Right ventricle myocardium inferior (tissue), 1 donor: ENCODE measurements at places on chromosomes 1 and 21.
A peak's percentile ranks its signal among the peaks of the same experiment; 100 is the strongest.

- no peak for DNase-seq
Observed at GRCh38 chr1:156945881-156946661, 25.6 kb downstream of the LRRC71 start.

DNA sequence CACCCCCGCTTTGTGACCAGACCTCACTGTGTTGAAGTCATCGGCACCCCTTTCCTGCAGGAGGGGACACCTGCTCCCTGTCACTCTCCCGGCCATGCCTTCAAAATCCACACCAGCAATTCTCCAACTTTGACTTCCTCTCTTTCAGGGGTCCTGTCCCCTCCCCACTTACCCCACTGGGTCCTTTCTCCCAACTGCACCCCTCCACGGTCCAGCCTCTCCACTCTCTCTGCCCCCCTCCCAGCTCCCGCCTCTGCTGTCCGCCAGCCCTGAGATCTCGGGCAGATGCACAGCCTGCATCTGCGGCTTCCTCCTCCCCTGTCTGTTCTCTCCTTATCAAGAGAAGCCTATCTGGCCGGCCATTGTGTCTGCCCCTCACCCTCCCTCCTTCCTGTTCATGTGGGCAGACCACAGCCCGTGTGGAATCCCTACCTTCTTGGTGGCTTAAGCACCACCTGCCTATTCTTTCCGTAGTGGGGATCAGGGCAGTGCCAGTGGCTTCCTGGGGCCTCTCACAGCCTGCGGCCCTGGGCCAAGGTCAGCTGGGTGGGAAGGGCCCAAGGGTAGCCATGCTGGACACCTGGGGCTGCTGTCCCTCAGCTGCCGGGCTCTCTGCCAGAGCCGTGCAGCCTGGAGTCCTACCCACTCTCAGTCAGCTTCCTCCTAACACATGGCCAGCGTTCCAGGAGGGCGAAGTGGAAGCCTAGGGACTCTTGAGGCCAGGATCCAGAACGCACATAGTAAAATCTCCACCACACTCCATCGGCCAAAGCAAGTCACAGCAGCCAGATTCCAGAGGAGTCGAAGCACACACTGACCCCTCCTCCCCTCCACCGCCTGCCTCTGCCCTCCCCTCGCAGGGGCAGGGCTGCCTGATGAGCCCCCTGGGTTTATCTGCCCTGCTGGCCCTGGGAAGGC, 5.1 kb upstream of the HES4 start:
- peak; percentile 64 for DNase-seq

DNA sequence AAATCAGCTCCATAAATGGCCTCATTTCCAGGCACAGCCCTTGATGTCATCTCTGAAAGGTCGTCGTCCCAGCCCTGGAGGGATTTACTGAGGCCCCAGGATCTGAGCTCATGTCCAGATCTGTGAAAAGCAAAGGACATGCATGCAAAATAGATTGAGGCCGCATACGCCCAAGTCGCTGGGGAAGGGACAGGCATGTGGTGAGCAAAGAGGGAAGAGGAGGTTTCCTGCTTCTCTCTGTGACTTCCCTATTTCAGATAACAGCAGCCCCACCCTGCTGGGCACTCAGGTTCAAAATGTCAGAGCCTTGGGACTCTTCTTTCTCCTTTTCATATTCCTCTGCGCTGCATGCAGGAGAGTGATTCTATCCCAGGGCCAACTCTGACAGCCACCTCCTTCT, 197.2 kb downstream of the ADSS2 start:
- peak; percentile 87 for DNase-seq

DNA sequence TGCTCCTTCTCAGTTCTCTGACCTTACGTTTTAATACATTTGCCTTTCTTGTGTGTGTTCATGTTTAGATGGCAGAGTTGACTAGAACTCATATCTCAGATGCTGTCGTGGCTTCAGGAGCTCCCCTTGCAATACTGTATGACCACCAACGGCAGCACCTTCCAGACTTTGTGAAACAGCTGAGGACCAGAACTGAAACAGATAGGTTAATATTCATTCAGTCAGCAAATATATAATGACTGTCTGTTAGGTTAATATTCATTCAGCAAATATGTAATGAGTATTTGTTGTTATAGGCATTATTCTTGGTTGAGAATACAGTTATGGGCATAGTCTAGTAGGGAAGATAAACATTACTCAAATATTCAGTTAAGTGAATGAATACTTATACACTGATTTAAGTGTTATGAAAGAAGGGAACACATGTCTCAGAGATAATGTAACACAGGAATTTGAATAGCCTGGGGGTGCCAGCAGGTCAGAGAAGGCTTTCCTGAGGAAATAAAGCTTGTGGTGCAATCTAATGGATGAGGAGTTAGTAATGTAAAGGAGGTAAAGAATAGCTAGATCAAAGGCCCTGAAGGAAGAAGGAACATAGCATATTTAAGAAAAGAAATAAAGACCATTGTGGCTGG, 88.5 kb downstream of the CEP350 start:
- DNase-seq: no peak

DNA sequence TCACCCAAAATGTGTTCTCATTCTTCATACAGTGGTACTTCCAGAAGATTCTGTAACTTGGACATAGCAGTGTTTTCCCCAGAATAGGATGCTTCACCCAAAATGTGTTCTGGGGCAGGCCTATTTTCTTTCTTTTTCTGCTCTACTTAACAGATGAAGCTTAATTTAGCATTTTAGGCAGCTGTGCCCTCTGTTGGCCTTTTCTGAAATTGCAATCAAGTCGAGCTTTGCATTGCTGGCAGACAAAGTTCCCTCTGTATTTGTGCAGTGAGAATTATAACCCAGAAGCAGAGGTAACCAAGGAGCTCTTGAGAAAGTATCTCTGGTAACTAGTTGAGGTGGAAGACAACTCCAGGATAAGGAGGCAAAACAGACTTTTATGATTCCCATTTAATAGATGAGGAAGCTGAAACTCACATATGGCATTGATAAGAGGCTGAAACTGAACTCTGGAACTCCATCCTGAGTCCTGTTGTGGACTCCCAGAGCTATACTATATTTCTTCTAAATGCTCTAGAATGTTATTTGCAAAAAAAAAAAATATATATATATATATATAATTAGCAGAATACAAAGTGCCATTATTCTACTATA, 50.3 kb upstream of the L1TD1 start:
- no peak for DNase-seq

DNA sequence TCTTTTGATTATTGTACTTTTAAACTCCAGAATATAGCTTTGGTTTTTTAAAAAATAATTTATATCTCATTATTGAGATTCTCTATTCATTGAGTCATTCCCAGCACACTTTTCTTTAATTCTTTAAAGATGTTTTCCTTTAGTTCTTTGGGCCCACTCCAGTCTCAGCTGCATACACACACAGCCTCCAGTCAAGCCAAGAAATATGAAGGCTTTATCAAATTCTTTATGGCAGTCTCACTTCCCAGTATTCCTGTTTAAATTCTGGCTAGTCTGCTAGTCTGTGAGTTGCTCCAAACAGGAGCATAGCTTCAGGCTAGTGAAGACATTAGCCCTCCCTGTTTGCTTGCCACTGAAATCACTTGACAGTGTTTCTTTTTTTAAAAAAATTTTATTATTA, 61.2 kb downstream of the CRP start:
- no peak for DNase-seq

DNA sequence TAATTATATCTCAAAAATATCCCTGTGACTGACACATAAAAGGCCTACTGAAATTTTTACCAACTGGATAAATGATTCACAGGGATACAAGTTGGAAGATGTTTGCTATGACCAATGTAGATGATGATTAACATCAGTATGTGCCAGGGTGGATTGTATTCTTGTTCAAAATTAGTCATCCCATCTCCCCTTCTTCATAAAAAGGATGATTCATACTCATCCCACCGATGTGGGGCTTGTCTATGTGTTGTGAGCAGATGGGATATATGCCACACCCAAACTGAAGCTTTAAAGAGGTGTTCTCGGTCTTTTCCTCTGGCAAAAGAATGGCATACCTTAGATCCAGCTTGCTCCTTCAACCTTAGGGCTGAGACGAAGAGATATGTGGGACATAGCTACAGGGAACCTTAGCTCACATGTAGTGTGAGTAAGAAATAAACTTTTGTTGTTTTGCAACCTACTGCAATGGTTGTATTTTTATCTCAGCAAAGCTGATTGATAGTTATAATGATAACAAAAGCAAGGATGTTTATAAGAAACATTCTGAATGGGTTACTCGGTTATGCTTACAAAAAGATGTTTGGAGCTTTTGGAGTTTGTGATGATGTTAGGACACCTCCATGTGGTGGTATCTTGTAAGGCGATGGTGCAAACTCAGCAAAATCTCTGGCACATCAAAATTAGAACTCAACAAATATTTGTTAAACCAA, 29.4 kb downstream of the SPATA17 start:
- DNase-seq: no peak

- no peak for DNase-seq
Observed at GRCh38 chr1:42380586-42381279, at the start of gene RIMKLA. Gene RIMKLA, plus strand, starts transcription at chr1:42380792. Its CDS starts 143 bp downstream, at chr1:42380935.

DNA sequence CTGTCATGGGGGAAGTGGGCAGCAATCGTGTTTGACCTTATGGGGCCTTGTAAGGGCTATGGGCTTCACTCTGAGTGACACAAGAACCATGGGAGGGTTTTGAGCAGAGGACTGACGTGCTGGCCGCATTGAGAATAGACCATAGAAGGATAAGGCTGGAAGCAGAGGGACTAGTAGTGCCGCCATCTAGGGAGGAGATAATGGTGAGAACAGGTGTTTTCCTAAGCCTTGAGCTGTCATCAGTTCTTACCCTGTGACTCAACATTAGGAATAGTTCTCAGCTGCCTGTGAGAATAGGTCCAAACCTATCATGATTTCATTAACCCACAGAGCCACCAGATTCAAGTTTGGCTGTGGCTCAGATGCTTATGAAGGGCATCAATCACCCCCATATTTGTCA, 228.5 kb downstream of the CACNA1E start:
- DNase-seq: no peak

DNA sequence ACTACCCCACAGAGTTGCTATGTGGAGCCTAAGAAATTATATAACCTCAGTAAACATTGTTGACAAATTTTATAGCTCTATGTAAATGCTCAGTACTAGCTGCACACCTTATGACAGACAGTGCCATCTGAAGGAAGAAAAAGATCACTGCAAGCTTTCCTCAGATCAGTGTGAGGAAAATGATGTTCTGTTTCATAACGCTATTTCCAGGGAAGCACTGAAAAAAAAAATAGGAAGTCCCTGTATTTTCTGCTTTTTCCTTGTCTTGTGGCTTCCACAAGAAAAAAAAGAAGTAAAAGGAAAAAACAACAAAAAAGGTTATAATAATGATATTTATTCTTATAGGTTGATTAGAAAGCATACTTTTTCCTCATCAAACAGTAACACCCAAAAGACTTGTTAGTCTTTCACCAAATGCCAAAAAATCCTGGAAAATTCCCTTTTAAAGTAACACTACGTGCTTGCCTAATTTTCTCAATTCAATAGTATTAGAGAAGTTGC, 23.2 kb downstream of the LYST start:
- DNase-seq: no peak

- DNase-seq: no peak
Observed at GRCh38 chr1:160821627-160822026, 25.7 kb downstream of the LY9 start.

- peak; percentile 83 for DNase-seq
Observed at GRCh38 chr1:223771814-223772770, 59.8 kb downstream of the CAPN2 start.

DNA sequence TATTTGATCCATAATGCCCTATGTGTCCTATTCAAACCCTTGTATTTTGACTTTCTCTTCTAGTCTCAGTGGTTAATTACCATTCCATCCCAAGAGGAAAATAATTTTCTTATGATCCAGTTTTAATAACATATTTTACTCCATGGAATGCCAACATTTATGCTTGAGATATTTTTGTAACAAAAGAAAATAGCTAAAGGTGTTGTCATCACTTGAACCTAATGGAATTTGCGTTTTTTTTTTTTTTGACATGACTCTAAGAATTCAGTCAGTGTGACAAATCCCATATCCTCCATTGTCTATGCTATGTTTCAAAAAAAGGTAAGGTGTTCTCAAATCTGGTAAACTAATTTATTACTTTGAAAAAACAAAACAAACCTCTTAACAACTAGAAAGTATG, 324.1 kb upstream of the ADAMTS5 start:
- DNase-seq: no peak

- DNase-seq: no peak
Observed at GRCh38 chr1:22418933-22419382, 32.7 kb upstream of the ZBTB40 start.

GRCh38 chr1:200226268-200226968, 183.4 kb downstream of the ZNF281 start:
- no peak for DNase-seq

DNA sequence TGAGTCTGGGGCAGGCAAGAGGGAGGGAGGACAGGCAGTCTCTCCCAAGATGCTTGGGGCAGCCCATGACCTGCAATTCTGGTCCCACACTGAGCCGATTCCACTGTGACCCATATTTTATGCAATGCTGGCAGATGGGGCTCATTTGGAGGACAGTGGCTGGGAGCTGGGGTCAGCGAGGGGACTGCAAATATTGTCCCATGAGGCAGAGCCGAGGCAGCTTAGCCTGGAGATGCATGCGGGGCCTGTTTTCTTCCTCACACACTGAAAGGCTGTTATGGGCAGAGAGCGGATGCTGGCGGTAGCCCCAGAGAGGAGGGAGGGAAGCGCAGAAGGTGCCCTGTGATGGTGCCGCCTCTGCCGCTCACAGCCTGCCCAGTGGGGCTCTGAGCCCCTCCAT, 128.5 kb upstream of the POU3F1 start:
- DNase-seq: no peak

DNA sequence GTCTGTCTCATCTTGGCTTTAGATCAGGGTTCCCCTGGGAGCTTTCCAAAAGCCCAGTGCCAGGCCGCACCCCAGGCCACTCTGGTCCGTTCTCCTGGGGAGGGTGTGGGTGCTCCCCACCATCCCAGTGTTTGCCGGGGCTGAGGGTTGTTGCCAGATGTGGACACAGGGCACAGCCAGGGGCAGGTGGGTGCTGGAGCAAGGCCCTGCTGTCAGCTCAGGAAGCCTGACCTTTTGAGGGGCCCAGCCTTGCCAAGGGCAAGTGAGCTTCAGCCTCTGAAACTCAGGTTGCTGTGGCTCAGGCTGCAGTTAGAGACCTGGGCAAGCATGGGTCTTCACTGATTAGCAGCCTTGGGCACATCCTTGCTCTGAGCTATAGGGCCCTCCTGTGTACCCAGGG, 22.8 kb upstream of the ZBTB21 start:
- DNase-seq: no peak

GRCh38 chr1:222109836-222110235, 367.9 kb upstream of the DUSP10 start:
- no peak for DNase-seq

- no peak for DNase-seq
Observed at GRCh38 chr1:116842654-116843053, 67.1 kb upstream of the PTGFRN start.

DNA sequence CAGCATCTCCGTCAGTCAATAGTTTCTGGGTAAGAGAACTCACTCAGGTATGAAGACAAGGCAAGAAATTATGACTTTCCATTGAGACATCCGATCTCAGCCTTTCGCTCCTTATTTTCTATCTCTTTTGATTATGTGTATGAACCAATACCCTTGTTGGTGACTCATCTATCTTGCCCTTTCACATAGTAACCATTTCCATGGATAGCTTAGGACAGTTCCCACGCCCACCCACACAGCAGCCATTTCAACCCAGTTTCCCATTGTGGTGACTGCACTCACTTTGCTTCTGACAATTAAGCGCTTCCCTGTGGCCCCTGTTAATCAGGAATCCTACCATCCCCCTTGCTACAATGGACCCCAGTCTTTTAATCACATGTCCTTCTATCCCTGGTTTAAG, 210.6 kb upstream of the ADGRL2 start:
- DNase-seq: no peak
